ENCODE measurements at places on chromosomes 16 and 17.

DNA sequence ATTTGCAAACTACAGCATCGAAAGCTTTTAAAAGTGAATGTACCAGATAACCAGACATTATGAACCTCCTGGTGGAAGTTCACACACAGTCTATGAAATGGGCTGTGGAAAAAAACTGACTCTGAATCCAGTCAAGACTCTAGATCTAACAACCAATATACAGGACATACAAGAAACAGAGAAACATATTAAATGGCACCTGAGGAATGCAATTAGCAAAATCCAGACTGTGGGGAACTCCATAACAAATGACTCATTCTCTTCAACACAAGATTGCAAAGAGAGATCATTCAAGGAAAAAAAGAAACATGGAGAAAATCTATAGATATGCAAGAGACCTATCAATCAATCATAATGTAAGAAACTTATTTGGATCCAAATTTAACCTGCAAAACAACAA, 119.0 kb downstream of the MYO1D start:
- DNase-seq, result no peak

- no peak for DNase-seq
Observed at GRCh38 chr16:12310286-12310685, 333.8 kb downstream of the SNX29 start.

- DNase-seq, result no peak
Observed at GRCh38 chr16:57115514-57116182, 23.3 kb downstream of the CPNE2 start.

- peak; percentile 77 for DNase-seq
Observed at GRCh38 chr16:53503991-53504663, 1.1 kb upstream of the AKTIP start.

- DNase-seq, result no peak
Observed at GRCh38 chr16:19292186-19292585, 6.7 kb downstream of the CLEC19A start.

DNA sequence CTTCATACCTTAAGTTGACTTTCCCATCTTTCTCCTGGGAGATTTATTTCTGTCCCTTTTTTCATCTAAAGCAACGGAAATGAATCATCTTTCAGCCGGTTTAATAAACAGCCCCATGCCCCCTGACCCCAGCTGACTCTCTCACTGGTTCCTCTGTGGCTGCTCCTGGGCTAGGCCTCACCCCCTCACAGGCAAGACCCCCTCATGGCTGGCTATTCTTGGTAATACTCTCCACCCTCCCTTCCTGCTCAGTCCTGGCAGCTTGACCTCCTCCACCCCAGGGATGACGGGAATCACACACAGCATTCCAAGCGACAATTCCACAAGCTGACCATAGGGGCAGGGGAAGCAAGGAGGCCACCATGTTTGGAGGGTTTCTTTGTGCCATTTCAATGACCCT, 1.5 kb upstream of the ADAP2 start:
- DNase-seq, result no peak

GRCh38 chr16:70253291-70254106, 1.8 kb upstream of the EXOSC6 start:
- DNase-seq, result no peak

DNA sequence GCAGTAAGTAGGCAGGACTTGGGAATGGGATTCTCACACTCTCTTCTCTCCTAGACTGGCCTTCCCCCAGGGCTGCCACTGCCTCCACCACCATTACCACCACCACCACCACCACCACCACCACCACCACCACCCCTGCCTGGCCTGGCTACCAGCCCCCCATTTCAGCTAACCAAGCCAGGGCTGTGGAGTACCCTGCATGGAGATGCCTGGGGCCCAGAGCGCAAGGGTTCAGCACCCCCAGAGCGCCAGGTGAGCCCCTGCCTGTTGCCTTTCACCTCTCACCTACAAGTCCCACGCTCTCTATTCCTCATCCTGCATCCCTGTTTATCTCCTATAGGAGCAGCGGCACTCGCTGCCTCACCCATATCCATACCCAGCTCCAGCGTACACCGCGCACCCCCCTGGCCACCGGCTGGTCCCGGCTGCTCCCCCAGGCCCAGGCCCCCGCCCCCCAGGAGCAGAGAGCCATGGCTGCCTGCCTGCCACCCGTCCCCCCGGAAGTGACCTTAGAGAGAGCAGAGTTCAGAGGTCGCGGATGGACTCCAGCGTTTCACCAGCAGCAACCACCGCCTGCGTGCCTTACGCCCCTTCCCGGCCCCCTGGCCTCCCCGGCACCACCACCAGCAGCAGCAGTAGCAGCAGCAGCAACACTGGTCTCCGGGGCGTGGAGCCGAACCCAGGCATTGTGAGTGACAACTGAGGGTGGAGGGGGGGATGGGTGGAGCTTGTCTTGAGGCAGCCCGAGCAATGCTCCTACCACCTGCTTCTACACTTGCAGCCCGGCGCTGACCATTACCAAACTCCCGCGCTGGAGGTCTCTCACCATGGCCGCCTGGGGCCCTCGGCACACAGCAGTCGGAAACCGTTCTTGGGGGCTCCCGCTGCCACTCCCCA, 7.9 kb upstream of the TMEM88 start:
- DNase-seq, result no peak

DNA sequence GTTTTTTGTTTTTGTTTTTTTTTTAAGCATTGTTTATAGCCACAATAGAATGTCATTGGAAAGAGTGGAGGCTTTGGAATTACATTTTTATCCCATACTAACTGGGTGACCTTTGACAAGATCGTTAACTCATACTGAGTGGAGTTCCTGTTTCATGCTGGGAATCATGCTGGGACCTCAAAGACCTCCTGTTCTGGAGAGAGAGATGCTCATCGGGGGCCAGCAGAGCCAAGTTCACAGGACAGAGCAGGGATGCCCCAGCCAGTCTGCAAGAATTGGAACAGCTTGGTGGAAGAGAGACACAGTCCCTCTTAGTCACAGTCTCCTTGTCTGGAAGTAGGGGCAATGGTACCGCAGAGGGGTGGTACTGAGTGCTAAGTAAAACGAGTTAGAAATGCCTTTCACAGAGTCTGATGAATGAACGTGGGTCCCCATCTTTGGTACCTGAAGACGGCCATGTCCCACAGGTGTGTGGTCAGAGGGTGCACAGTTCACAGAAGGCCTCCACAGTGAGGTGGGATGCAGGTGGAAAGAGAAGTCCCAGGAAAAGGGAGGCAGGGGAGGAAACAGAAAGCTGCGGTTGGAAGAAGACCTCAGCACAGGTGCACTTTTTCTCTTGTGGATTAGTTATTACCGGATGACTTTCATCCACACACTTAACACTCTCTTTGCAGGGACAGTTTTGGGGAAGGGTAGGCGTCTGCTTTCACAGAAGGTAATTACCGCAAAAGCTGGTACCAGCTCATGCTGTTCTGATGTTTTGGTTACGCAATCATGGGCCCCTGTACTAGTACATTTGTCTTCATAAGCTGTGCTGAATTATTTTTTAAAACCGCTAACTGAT, 147.8 kb downstream of the PRKCA start:
- no peak for DNase-seq

- DNase-seq, result no peak
Observed at GRCh38 chr16:69787883-69788282, 25.8 kb downstream of the WWP2 start.

DNA sequence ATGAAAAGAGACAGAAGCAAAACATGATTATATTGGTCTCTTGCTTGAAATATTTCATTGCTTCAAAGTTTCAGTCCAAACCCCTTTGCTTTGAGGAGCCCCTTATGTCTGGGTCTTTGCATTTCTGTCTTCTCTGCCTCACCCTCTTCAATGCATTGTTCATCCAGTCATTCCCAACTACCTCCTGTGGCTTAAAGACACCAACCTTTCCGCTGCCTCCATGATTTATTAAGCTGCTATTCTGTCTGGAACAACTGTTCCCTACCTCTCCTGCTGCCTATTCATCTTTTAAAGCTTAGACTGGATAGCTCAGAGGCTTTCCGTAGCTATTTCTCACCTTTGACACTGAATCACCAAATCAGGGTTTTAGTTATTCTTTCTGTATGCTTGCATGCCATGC, 2.3 kb downstream of the KRTAP3-2 start:
- no peak for DNase-seq
